ENCODE measurements at places on chromosomes 13 and 19.

DNA sequence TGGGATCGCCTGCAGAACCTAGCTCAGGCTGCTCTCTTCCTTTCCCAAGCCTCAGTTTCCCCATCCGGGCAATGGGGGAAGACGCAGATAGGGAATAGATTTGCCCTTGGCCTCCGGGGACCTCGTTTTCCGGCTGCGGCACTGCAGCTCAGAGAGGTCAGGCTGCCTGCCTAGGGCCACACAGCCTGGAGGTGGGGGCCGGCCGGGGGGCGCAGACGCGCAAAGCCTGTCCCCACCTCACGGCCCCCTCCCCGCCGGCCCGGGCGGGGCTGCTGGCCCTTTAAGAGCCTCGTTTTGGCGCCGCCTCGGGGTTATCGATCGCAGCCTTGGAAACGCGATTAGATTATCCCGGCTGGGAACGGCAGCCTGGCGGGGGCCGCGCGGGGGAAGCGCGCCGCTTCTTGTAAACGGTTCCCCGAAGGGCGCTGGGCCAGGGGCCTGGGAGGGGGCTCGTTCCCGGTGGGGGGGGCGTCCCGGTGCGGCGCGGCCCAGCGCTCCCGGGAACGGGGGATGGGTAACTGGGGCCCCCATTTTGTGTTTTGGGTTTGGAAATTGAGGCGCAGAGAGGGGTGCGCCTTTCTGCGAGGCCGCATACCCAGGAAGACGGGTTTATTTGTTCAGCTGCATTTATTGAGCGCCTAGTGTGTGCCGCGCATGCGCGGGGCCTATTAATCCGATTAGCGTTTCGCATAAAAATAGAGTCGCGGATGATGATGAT, 23.4 kb upstream of the TCF3 start:
- DNase-seq = no peak

- no peak for DNase-seq
Observed at GRCh38 chr13:102322211-102322610, 79.6 kb downstream of the FGF14 start.

DNA sequence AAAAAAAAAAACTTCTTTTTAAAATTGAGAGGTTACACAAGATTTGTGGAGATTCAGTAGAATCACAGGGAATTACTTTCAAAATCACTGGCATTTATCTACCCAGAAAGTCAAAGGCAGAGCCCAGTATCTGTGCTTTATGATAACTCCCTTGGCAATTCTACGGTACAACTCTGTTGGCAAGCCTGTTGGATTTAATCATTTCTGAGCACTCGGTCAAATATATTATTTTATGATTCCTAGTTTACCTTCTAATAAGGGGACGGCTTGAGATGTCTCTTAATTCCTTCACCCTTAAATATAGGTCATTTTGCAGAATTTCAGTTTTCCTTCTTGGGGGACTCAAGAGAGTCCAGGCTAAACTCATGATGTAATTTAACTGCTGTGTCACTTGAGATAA, 987.6 kb downstream of the EFNB2 start:
- no peak for DNase-seq

DNA sequence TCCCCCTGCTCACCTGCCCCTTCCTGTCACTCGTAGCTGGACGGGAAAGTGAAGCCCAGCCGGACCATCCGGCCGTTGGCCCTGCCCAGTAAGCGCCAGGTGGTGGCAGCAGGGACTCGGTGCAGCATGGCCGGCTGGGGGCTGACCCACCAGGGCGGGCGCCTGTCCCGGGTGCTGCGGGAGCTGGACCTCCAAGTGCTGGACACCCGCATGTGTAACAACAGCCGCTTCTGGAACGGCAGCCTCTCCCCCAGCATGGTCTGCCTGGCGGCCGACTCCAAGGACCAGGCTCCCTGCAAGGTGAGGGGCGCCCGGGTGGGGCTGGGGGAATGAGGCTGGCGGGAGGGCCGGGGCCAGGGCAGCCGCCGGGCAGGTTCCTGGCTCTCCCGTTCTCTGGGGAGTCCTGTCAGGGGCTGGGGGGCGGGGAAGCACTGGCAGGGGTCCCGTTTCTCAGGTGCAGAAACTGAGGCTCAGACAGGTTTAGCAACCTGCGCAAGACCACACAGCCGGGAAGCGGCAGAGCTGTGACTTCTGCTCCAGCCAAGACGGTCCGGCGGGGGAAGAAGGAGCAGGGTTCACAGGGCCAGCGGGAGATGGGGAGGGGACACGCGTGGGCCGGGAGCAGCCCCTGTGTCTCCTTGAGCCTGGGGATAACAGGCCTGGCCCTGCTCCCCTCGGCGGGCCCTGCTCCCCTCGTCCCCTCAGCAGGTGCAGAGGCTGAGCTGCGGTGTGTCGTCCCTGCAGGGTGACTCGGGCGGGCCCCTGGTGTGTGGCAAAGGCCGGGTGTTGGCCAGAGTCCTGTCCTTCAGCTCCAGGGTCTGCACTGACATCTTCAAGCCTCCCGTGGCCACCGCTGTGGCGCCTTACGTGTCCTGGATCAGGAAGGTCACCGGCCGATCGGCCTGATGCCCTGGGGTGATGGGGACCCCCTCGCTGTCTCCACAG, 5.3 kb downstream of the GZMM start:
- DNase-seq = no peak

DNA sequence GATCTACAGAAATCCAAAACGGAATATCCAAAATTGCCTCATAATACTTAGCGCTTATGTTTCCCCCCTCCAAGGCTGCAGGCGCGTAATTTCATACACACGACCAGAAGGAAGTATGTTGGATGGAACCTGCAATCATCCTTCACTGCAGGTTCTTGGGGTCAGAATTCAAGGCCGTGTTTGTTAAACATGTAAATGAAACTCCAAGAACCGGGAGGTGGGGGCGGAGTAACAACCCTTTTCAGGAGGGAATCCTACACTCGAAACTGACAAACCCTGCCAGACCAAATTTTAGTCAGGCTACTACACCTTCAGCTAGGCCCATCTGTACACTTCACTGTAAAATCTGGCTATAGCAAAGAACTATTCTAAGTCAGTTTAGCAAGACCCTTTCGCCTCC, 1.3 kb downstream of the ZNF607 start:
- DNase-seq = no peak

- peak; percentile 52 for DNase-seq
Observed at GRCh38 chr19:3986260-3987041, 1.2 kb upstream of the EEF2 start.

GRCh38 chr13:20353973-20354372, 121.9 kb upstream of the GJB6 start:
- DNase-seq = peak; percentile 33

- DNase-seq = no peak
Observed at GRCh38 chr13:27372896-27373295, 51.5 kb upstream of the GTF3A start.

DNA sequence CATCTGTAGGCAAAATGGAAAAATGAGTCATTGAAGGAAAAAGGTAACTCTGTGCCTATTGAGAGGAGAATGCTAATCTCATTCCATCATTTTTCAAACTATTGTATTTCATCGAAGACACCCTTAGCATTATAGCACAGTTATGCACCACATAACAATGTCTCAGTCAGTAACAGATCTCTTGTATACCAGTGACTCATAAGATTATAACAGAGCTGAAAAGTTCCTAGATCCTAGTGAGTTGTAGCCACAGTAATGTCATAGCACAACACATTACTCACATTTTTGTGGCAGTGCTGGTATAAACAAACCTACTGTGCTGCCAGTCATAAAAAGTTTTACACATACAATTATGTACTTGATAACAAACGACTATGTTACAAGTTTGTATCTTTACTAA, 1077.6 kb downstream of the DIAPH3 start:
- peak; percentile 40 for DNase-seq

DNA sequence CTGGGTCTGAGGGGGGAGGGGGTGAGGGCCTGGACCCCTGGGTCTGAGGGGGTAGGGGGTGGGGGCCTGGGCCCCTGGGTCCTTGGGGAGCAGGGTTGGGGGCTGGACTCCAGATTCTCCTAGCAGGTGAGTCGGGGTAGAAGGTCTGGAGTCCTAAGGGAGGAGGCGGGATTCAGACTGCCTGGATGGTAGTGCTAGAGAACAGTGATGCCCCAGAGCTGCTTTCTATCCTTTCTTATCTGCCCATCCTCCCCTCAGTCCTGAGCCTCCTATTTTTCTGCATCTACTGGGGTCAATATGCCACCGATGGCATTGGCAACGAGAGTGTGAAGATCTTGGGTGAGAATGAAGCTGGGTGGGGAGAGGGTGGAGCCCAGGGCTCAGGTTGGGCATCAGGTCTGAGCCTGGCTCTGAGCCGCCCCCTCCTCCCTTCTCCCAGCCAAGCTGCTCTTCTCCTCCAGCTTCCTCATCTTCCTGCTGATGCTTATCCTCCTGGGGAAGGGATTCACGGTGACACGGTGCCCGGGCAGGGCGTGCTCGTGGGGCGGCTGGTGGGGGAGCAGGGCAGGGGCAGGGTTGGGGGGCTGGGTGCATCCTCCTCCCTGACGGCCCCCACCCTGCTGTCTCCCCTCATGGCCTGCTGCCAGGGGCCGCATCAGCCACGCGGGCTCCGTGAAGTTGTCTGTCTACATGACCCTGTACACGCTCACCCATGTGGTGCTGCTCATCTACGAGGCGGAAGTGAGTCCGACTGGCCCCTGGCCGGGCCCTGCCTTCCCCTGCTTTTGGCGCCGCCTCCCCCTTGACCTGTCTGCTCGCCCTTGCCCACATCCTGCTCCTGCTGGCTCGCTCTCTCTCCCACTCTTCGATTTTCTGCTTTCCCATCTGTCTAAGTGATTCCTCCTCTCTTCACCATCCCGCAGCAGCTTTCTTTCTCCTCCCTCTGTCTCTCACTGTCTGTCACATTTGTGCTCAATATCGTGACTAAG, 3.4 kb downstream of the TMEM145 start:
- DNase-seq = no peak

DNA sequence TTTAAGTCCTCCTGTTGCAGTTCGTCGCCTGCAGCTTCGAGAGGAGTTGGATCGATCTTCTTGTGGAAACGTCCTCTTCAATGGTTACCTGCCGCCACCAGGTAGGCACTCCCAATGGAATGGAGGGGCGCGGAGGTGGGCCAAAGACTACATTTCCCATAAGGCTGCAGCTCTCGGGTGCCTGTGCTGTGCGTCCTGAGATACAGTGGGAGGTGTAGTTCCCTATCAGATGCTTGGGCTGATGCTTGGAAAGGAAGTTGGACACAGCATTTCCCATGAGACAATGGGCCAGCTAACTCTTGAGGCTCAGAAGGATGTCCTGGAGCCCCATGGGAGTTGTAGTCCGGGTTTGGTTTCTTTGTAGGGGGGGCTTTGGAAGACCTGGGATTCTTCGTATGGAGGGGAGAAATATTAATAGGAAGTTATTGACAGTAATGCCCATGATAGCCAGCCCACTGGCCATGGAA, 1.8 kb downstream of the SHKBP1 start:
- DNase-seq = no peak

DNA sequence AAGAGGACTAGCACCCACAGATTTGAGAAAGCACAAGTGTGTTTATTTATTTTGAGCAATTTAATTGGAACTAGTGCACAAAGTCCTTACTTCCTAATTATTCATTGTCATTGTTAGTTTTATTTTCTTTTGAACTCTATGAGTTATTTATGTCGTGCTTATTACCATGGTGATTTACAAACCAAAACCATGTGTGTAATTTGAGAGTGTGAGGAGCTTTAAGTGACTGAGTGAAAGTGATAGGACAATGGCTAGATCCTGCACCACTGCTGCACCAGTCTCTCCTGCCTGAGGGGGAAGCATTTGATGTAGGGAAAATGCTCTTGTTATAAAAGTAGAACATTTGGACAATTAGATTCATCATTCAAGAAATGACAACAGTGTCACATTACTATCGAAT, 172.3 kb upstream of the KLF12 start:
- DNase-seq = no peak

DNA sequence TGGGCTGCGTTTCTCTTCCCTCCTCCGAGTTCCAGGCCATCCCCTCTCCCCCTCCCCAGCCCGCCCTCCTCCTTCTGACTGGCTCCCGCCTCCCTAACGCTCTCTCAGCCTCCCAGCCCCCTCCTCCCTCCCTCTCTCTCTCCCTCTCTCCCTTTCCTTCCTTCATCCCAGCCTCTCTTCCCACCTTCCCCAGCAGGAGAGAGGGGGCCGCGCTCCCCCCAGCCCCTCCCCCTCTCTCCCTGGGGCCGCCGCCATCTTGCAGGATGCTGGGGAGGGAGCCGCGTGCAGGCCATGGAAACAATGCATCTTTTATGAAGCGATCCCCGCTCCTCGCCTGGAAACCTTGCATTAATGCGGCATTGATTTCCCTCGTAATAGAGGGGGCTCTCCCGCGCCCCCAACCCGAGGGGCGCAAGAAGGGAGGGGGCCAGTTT, 42.6 kb upstream of the ADGRL1 start:
- peak; percentile 53 for DNase-seq

DNA sequence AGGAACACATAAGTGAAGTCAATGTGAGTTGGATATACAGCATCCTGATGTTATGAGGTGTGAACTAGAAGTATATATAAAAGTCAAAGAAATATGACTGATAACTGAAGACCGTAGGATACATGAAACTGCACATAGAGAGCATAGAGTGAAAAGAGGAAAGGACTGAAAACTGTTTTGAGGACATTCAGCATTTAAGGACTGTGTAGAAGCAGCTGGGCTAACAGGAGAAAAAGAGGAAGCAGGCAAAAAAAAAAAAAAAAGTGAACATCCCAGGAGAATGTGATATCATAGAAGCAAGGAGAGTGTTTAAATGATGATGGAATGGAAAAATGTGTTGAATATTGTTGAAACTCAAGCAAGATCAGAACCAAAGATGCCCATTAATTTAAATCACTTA, 363.5 kb downstream of the PCDH20 start:
- no peak for DNase-seq

DNA sequence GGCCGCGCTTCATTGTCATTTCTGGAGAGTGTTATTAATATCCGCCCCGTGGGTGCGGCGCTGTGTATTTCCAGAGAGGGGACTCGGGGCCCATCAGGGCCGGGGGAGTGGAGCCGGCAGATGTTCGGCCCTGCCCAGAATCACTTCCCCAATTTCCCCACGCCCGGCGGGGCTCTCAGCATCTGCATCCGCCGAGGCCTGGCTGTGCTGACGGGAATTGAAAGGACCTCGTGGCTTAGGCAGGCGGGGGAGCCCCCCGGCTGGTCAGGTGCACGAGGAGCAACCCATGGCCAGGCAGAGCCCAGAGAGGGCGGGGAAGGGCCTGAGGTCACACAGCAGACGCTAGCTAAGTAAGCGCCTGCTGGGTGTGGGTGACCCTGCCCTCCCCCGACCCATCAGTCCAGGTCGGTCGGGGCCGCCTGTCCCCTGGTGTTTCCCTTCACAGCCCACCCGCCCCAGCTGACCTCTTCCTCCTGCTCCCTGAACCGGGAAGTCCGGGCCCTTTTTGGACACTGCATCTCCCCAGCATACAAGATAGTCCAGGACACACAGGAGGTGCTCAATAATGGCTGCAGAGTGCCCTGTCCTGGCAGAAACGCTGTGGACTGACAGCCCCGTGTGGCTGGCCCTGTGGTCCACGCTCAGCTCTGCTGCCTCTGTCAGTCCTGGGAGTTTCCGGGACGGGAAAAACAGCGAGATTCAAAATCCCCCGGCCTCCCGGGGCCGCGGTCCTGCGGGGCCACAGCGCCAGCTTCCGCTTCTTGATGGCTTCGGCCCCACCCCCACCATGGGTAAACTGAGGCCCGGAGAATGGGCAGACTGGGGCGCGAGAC, 22.1 kb downstream of the ARID3A start:
- DNase-seq = no peak

GRCh38 chr13:61960981-61961380, 545.3 kb upstream of the PCDH20 start:
- no peak for DNase-seq

GRCh38 chr13:48909056-48909389, 66.7 kb upstream of the FNDC3A start:
- DNase-seq = no peak

GRCh38 chr19:14410091-14411051, 8.8 kb downstream of the DDX39A start:
- DNase-seq = no peak

GRCh38 chr19:15294561-15294990, 37.8 kb downstream of the BRD4 start:
- DNase-seq = no peak

All from fibroblast of skin of left biceps (primary cell).